ENCODE measurements at places on chromosomes 6 and 20.

DNA sequence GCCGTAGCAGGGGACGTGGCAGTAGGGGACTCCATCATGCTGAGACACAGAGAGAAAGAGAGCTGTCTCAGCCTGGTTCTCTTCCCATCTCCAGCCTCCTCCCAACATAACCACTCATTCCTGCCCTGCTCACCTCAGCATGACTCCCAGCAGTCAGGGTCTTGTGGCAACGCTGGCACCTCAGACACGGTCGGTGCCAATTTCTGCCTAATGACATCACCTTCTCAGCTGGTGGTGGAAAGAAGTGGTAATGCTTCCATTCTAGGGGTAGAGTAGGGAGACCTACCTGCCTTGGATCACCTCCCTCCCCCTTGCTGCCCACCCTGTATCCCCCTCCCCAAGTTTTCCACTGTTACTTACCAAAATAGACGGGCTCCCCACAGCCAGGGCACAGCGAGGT, 2.5 kb downstream of the CRIP3 start:
- no peak for DNase-seq

DNA sequence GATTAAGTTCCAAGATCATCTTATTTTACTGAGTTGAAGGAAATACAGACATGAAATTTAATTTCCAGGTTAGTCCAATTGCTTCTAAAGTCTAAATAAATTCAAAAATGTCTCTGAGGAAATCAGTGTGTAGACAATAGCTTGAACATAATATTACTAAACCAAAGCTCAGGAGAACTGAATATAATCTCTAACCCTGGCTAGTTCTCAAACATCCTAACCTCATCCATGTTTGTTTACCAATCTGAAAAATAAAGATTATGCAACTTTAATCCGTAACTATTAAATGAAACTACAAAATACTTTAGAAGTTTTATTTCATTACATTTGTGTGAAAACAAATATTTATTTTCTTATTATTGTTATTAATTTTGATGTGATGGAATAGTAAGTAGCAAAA, 387.2 kb downstream of the TBC1D32 start:
- DNase-seq: no peak

DNA sequence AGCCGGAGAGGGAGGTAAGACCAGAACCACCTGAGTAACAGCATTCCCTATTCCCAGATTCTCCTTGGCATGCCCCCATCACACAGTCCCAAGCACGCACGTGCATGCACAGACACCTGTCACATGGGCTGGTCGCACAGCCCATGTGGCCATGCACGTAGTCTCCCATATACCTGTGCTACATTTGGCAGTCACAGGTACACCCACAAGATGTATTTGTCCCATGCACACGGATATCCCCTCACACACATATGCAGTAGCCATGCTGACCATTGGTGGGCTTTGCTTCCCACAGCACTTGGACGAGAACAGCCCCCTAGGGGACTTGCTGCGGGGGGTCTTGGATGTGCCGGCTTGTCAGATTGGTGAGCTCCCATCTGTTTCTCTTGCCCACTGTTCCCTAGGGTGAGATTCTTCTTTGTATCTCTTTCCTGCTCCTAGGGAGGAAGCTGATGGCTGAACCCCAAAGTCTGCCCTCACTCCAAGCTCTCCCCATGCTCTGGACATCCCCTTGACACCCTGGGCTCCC, 31.9 kb downstream of the PLCG1 start:
- no peak for DNase-seq

GRCh38 chr6:121436960-121437850, 1.8 kb downstream of the GJA1 start:
- DNase-seq: no peak

DNA sequence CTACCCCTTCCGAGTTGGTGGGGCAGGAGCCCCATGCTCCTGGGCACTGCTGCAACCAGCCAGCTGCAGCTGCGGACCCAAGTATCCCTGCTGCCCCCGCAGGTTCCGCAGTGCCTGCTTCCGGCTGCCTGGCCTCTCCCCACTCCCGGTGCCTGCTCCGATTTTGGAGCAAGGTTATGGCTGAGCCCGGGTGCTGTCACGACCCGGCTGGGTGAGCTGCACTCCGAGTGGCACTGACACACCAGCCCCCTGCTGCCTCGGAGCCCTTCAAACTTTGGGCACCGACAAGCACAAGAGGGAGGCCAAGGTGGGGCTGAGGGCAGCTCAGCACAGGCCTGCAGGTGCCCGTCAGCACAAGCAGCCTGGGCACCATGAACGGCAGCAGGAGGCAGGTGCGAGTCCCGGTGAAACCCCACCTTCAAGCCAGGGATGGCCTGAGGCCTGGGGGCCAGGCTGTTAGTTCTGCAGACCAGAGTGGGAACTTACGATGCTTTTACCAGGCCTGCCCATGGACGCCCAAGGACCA, 25.9 kb upstream of the HACE1 start:
- DNase-seq: no peak

GRCh38 chr6:37940074-37940847, 120.7 kb downstream of the ZFAND3 start:
- DNase-seq: peak; percentile 35

DNA sequence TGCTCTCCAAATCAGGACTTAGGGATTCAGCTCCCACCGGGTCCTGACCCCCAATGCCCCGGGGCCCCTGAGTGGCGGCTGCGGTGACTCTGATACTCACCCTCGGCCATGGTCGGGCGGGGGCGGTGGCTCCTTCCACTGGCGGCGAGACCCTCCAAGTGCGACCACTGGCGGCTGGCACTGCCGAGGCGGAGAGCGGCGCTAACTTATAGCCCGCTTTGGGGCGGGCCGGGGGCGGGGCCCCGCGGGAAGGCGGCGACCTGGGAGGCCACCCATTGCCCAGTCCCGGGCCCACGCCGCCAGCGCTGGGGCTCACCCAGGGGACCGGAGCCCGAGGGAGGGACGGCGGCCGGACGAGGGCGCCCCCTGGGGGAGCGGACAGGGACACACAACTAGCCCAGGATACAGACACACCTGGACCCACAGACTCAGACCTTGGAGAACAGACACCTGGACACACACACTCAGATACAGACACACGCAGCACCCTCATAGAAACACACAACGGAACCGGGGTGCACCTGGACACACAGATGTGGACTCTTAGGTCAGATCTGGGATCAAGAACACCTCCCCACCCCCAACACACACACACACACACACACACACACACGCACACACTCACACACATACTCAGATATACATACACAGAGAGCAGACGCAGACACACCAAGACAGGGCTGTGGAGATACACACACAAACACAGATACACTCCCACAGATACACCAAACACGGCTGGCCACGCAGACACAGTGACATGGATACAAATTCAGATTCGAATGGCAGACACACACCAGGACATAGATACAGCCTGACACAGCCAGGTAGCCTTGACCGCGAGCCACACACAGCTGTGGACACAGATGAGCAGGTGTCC, at the start of gene TGM2:
Gene TGM2 (minus strand): TSS at position 182 of the 877 bp plus-strand sequence. CDS start 72 bp downstream, at position 110.
- DNase-seq: no peak

DNA sequence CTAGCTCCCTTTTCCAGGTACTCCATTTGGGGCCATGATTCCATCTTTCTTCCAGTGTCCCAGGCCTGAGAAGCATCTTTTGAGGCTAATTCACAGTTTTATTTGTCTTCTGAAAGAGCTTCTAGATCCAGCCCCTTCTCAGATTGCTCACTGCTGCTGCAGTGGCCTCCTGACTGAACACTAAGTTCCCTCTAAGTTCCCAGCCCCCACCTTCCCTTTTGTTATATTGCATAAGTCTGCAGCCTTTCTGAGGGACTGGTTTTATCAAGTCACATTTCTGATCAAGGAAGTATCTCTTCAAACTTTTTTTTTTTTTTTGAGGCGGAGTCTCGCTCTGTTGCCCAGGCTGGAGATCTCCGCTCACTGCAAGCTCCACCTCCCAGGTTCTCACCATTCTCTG, 10.7 kb downstream of the MAPRE1 start:
- DNase-seq: no peak

- no peak for DNase-seq
Measured at GRCh38 chr6:170542031-170542719, 10.9 kb downstream of the PSMB1 start.

- DNase-seq: no peak
Measured at GRCh38 chr6:161658211-161658610, 384.4 kb upstream of the AGPAT4 start.

- DNase-seq: no peak
Measured at GRCh38 chr6:10970731-10971130, 73.4 kb downstream of the ELOVL2 start.

GRCh38 chr6:68339488-68340131, 295.5 kb upstream of the ADGRB3 start:
- DNase-seq: no peak

- no peak for DNase-seq
Measured at GRCh38 chr6:106882601-106883518, 91.7 kb downstream of the CD24 start.

DNA sequence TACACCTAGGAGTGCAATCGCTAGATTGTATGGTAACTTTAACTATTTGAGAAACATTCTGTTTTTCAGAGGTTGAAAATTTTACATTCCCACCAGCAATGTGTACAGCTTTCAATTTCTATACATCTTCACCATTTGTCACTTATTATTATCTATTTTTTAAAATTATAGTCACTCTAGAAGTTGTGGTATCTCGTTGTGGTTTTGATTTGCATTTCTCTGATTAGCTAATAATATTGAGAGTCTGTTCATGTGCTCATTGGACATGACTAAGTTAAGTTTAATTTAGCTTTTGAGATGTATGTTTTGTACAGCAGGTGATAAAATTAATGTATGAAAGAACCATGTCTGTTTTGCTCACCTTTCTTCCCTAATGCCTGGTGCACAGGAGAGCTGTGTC, 34.8 kb upstream of the PLCB1 start:
- no peak for DNase-seq

DNA sequence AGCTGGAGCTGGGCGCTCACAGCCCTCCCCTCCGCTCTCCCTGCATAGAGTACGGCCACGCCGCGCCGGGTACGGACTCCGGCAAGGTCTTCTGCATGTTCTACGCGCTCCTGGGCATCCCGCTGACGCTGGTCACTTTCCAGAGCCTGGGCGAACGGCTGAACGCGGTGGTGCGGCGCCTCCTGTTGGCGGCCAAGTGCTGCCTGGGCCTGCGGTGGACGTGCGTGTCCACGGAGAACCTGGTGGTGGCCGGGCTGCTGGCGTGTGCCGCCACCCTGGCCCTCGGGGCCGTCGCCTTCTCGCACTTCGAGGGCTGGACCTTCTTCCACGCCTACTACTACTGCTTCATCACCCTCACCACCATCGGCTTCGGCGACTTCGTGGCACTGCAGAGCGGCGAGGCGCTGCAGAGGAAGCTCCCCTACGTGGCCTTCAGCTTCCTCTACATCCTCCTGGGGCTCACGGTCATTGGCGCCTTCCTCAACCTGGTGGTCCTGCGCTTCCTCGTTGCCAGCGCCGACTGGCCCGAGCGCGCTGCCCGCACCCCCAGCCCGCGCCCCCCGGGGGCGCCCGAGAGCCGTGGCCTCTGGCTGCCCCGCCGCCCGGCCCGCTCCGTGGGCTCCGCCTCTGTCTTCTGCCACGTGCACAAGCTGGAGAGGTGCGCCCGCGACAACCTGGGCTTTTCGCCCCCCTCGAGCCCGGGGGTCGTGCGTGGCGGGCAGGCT, 4.6 kb downstream of the KCNK15 start:
- no peak for DNase-seq

GRCh38 chr20:63525971-63526370, 5.4 kb downstream of the PPDPF start:
- DNase-seq: no peak

GRCh38 chr20:43832096-43832816, 82.4 kb upstream of the TOX2 start:
- DNase-seq: no peak

- DNase-seq: no peak
Measured at GRCh38 chr6:49557177-49557576, 6.7 kb downstream of the C6orf141 start.

DNA sequence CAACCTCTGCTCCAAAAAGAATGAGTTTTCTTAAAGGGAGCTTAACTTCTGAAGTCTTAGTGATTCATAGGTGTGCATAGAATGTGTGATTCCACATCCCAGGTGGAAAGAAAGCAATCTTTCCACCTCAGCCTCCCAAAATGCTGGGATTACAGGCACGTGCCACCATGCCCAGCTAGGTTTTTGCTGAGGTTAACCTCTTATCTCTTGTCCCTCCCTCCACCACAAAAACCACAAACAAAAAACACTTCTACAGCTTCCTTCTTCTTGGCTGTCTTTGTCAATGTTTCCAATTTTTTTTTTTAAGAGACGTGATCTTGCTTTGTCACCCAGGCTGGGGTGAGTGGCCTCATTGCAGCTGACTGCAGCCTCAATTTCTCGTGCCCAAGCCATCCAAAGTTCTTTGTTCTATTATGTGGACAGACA, 8.1 kb upstream of the CSE1L start:
- no peak for DNase-seq

DNA sequence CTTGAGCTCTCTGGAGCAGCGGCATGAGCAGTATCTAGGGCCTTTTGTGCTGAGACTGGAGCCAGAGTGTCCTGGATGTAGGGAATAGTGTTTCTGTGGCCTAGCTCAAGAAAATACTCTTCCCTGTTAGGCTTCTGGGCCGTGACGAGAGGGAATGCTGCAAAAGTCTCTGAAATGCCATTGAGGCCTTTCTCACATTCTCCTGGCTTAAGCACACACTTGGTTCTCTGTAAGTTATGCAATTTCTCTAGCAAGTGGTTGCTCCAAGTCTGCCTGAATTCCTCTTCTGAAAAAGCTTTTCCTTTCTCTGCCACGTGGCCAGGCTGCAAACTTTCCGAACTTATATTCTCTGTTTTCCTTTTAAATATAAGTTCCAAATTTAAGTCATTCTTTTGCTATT, 744.4 kb downstream of the GRIK2 start:
- DNase-seq: no peak

DNA sequence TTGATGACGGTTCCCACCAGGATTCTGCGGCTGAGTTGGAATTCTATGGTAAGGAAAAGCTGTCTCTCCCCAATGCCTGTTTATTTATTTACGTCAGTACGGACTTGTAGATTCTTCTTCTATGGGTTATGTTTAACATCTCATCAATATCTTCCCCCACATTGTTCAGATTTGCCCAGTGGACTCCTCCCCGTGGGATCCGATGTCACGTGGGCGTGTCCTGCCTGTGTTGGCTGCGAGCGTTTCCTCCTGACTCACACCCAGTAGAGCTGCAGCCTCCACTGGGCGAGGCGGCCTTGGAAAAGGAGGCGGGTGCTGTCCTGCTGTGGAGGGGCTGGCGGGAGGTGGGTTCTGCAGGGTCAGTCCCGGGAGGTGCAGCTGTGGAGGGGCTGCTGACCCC, 46.8 kb upstream of the SLCO4A1 start:
- no peak for DNase-seq

- DNase-seq: no peak
Measured at GRCh38 chr6:146560607-146561006, 17.0 kb downstream of the RAB32 start.

- DNase-seq: no peak
Measured at GRCh38 chr6:108752733-108753590, 95.3 kb upstream of the ARMC2 start.
